ENCODE measurements at places on chromosomes 13 and 19. TPM values are rescaled to one million over a fixed set of nuclear protein-coding genes. Genes with fewer than 3 reads are reported as not detected.

GRCh38 chr19:54271106-54271505 lies 9.8 kb downstream of the LILRB2 start:
- no peak for DNase-seq

DNA sequence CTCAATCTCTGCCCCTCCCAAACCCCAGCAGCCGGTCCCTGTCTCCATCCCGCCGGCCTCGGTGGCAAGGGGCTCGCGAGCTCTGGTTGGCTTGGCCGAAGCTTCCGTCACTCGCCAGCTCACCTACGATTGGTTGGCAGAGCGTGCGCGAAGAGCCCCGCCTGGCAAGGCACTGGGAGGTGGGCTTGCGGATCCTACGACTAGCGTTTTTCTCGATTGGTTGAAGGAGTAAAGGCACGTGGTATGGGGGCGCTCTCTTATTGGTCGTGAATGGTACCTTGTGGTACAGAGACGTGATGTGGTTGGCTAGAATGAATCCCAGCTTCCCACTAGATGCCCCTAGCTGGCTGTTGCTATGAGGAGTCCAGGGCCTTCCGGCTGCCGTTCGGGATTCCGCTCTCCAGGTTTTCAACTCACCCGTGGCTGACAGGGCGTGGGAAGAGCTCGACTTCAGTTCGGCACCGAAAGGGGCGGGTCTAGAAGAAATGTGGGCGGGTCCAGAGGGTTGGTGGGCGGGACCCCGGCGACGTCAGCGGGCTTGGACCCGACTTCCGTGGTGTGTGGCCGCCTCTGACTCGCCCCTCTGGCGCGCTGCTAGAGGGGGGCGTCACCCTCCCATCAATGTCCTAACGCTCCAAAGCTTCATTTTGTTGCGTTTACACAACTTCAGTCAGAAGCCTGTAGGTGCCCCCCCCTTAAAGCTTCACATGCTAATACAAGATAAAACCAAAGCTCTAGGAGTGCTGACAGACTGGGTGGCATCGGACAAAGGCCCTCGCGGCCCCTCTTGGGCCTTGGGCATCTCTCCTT lies 847 bp upstream of the RAP2A start:
- peak; percentile 100 for DNase-seq

DNA sequence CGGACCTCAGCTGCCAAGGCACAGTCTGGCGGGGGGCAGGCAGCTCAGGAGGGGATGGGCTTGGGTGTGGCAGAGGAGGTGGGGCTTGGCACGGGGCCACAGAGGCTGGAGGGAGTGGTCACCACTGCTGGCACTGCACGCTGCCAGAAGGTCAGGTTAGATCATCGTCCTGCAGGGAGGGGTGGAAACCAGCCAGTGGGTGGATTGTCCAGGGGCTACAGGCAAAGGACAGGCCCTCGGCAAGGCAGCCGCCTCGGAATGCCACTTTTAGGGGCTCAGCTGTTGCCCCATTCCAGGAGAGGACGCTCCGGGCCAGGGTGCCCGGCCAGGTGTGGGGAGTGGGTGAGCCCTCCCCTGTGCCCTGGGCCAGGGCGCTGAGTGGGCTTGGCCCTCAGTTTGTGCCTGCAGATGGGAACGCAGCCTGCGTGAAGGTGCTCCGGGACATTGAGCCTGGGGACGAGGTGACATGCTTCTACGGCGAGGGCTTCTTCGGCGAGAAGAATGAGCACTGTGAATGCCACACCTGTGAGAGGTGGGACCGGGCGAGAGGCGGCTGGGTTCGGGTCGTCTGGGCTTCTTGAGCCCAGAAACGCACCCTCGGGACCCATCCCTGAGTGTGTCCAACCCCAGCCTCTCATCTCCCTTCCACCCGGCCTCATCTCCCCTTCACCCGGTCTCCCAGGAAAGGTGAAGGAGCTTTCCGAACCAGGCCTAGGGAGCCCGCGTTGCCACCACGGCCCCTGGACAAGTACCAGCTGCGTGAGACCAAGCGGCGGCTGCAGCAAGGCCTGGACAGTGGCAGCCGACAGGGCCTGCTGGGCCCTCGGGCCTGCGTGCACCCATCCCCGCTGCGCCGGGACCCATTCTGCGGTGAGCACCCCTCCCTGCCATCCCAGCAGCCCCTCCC lies 6.4 kb downstream of the KMT5C start:
- DNase-seq: no peak

DNA sequence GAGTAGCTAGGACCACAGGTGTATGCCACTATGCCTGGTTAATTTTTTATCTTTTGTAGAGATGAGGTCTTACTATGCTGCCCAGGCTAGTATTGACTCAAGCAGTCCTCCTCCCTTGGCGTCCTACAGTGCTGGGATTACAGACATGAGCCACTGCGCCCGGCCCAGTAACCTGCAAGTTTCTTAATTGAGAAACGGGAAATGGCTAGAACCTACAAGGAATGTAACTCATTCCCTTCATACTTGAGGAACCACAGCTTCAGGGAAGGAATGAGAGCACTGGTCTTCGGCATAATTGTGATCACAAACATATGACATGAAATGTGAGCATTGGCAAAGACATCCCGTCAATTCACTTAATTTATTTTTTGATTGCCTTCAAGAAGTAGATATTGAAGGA lies 157.0 kb downstream of the KLF5 start:
- no peak for DNase-seq

GRCh38 chr19:35460608-35461007 lies 12.6 kb downstream of the FFAR2 start:
- DNase-seq: no peak

- no peak for DNase-seq
Measured at GRCh38 chr19:55068950-55069864, 6.3 kb upstream of the RDH13 start.

DNA sequence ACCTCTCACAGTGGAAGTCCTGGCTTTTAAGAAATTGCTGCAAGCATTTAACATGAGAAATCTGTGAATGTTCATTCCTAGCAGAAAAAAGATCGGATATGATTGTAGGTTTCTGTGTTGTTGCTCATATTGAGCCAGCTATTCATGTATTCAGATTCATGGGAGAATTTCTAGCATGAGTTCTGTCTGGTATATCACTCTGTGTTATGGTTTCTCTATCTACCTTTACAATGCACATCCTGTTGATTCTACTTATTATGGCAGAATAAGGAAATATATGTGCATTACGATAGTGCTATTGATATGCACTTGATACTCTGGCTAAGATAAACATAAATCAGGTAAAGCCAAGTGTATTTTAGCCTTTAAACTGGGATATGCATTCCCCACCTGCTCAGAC lies 138.2 kb downstream of the KCNRG start:
- no peak for DNase-seq

DNA sequence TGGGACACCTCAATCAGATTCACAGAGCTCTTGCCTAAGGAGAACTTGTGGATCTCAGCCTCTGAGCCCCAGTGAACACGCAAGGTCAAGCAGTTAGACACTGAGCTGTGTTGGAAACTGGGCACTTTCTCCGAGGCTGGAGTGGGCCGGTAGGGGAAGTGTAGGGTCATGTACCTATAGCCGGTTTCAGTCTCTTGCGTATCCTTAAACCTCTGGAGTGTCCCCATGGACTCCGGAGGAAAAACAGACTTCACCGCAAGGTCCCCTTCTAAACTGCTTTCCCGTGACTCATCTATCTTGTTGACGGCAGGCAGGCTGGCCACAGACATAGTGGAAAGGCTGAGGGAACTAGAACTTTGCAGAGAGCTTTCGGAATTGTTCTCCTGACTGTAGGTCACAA lies 11.3 kb downstream of the IQCN start:
- no peak for DNase-seq

- DNase-seq: no peak
Measured at GRCh38 chr19:15372470-15372869, 7.1 kb downstream of the AKAP8 start.

DNA sequence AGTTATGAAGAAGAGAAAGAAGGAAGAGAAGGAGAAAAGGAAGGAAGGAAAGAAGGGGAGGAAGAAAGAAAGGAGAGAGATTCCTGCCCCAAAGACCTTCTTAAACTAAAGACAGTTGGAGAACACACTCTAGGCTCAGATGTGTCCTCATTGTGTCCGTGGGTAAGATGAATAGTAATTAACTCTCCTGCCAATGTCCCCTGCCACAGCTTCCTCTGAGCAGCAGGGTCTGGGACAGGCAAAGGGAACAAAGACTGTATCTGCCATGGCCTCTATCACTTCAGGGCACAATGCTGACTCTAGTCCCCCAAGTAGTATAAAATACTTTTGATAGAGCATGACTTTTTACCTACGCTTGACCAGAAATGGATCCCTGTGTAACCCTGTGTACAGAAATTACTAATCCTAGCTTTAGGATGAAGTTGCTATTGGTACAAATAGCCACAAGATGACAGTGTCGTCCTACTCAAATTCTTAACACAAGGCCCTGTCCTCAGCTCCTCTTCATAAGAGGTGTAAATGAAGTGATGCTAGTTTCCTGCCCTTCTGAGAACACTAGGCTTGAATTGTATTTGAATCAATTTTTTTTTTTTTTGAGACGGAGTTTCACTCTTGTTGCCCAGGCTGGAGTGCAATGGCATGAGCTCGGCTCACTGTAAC lies 186.2 kb upstream of the GPR12 start:
- DNase-seq: no peak

- no peak for DNase-seq
Measured at GRCh38 chr13:91145571-91146205, 201.8 kb upstream of the MIR17HG start.

DNA sequence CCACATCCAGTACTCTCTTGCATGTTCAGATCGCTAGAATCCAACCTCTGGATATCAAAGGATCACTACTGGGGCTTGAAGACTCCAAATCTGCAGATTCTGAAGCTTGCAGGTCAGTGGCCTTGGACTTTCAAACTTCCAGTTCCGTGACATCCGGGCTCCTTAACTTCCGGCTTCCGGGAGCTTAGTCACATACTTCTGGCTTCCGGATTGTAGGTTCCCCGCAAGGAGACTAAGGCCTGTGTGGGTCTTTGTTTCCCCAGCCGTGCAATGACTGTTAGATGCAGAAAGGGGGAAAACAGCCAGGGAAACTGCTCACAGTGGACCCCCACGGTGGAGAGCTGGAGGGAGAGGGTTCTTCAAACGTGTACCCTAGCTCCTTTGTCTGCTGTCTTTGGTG lies 41.4 kb downstream of the ZNF333 start:
- DNase-seq: no peak

DNA sequence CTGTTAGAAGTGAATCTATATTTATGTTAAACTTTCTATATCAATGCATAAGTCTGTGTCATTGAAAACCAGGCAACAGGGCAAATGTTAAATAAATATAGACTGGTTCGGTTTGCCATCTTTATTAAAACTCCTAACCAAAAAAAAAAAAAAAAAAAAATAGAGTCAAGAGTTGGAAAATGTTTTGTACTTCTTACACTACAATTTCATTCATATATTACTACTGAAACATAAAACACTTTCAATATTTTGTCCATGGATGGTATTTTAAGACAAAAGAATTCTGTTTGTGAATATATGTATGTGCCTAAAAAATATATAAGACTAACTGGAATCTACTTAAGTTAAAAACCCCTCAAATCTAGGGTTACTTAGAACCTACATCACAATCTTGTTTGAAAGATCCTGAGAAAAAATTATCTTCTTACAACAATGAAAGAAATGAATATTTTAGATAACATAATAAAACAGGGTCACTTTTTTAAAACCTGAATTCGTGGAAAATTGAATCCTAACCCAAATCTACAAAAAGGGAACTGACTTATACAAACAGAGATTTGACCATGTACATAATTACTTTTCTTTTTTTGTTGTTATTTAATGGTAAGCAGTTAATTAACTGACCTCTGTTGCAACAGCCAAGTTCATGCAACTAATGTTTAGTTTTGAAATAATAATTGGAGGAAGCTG lies 5.1 kb downstream of the DACH1 start:
- DNase-seq: no peak

DNA sequence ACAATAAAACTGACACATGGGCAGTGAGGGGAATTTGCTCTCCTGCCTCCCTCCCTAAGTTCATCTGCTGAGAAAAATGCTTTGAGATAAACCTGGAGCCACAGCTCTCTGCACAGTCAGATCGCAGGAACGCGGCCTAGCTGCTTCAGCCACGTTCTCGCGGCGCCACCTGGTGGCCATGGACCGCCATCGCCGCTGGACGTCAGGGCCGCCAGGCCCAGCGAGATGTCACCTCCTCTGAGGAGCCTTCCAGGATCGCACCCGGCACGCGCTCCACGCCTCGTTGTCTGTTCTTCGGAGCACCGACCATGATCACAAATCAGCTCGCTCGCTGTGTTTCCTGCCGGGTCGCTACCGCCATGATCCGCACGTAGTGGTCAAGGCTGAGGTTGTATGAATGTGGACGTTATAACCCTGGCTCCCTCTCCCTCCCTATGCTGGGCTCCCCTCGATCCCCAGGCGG lies 20.6 kb upstream of the USP29 start:
- DNase-seq: no peak

GRCh38 chr13:50812242-50812641 lies 31.2 kb downstream of the DLEU7 start:
- DNase-seq: no peak

- DNase-seq: no peak
Measured at GRCh38 chr19:3108775-3109174, 14.6 kb downstream of the GNA11 start.

DNA sequence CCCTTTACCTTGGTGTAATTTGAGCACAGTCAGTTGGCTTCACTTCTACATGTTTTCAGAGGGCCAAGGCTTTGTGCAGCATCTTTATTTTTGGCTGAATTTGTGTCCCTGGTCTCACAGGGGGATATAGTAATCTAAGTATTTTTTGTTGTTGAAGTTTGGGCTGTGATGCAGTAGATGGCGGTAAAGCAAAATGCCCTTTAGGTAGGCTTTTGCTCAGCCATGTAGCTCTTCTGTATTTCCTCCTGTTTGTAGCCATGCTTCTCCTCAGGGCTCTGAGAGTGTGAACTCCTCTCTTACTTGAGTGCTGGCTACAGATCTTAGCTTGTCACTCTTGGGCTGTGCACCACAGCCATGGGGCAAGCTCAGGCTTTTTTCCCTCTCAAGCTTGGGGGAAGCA lies 328.6 kb downstream of the SLITRK5 start:
- DNase-seq: no peak

GRCh38 chr19:13938301-13939064 lies at the start of gene PODNL1:
Gene PODNL1, minus strand, starts transcription at chr19:13938417. Its CDS starts 236 bp downstream, at chr19:13938181.
- no peak for DNase-seq

Gene ZNF221
- 7.5 TPM for polyA plus RNA-seq

Gene NTN5
- 0.47 TPM for polyA plus RNA-seq

Gene PSG1
- polyA plus RNA-seq: 0.78 TPM

Gene NLRP11
- polyA plus RNA-seq: 0.19 TPM

Gene C1QTNF9
- 0.23 TPM for polyA plus RNA-seq

Gene KLC3
- 1.1 TPM for polyA plus RNA-seq

Gene TINCR
- polyA plus RNA-seq: 0.10 TPM

Gene ATP8A2
- polyA plus RNA-seq: 7.2 TPM

Gene CD22
- 8.7 TPM for polyA plus RNA-seq

Gene F10
- polyA plus RNA-seq: 16.9 TPM

Data from right renal cortex interstitium (tissue), 3 donors.